ENCODE measurements at places on chromosomes 2 and 18.

- no peak for DNase-seq
These were observed 103.9 kb upstream of the COL3A1 start for GRCh38 chr2:188870289-188870688.

- DNase-seq = no peak
These were observed 210.9 kb downstream of the NDUFA10 start for GRCh38 chr2:239814116-239814860.

- no peak for DNase-seq
These were observed 68.8 kb upstream of the PIK3C3 start for GRCh38 chr18:41886126-41886807.

- DNase-seq = peak; percentile 54
These were observed at the start of gene ALKAL2 for GRCh38 chr2:287911-288757. ALKAL2 (minus strand) TSS chr2:288091; CDS start chr2:287835, 256 bp downstream.

DNA sequence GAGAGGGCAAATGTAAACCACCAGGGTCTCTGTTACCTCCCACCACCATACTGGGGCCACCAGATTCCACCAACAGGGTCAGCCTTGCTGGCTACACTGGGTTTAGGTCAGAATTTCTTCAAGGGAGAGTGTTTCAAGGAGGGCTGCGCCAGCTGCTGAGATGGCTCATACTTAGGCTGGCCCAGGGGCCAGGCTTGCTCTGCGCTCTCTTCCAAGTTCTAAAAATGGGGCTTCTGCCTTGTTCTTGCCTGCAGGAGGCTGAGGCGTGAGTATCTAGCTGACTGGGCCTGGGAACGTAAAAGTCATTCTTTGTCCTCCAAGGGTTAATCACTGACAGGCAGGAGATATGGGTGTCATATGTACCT, 28.1 kb downstream of the MRPL33 start:
- DNase-seq = no peak

Data from iPS-NIHi11 (cell line).